ENCODE measurements at places on chromosomes 12 and 14. TPM values are rescaled to one million over a fixed set of nuclear protein-coding genes. Genes with fewer than 3 reads are reported as not detected.

The CAPZA3 gene
- total RNA-seq, result not detected

The ADAM20 gene
- total RNA-seq, result 0.40 TPM

The OR10P1 gene
- total RNA-seq, result not detected

The NRIP2 gene
- total RNA-seq, result 2.0 TPM

The CLEC9A gene
- total RNA-seq, result not detected

- no peak for DNase-seq
Measured at GRCh38 chr12:25276199-25276937, 25.6 kb upstream of the KRAS start.

DNA sequence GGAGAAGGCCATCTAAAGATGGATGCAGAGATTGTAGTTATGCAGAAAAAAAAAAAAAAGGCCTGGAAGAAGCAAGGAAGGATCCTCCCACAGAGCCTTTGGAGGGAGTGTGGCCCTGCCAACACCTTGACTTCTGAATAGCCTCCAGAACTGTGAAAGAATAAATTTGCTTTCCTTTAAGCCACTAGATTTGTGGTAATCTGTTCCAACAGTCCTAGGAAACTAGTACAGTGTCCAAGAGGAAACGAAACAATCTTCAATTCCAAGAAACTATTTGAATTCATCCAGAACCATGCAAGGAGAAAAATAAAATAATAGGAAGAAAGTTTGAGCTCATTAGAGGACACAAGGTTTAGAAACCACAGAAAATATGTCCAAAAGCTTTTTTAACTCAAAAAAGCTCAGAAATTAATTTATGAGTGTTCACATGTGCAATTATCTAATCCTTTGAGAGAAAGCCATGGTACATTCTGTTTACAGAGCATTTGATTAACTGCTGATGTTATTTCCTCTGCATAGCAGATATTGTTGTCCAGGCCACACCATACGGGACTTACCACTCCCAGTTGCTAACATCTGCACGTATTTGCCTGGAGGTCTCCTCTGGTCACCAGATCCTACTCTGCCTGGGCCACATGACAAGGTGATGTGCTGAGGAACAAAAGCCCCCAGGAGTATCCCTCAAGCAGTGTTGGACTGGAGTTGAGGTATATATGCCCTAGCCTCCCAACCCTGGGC is 30.0 kb upstream of the STAB2 start:
- DNase-seq, result peak; percentile 34

DNA sequence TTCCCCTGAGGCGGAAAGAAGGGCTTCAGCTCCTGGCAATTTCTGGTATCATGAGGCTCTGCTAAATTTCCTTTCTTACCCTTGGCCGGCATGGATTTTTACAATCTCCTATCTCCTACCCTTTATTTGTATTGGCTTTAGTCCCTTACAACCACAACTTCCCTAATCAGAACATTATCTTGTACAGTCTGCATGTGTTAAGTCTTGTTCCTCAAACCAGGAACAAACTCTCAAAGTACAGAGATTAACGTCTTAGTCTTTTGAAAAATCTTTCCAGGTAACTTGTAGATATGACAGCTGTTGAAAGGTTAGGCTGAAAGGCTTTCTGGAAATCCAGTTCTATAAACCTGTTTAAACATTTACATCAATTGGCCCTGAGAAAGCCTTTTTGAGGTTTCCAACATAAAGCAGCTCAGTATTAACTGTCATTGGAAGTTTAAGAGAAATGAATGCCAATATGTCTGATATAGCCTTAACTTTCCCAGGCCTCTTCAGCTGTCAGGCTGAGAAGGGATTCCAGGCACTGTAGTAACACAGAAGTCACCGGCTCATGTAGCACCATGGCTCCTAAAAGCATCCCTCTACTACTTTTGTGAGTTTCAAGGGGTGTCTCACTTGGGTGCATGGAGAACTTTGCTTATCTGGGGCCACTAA is 360.5 kb downstream of the FUT8 start:
- DNase-seq, result no peak

DNA sequence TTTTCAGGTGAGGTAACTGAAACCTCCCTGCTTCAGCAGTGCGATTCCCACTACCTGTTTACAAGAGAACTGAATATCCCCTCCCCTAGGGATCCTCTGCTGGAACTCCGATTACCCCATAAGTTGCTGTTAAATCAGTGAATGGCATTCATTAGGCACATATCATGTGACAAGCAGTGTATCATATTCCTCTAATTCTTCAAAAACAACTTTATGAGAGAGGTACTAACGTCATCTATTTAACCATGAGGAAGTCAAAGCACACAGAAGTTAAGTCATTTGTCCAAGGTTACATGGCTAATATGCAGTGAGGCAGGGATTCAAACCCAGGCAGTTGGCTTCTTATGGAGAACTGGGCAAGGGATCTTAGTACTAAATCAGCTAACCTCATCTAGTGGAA is 43.9 kb upstream of the PCED1B start:
- DNase-seq, result no peak

DNA sequence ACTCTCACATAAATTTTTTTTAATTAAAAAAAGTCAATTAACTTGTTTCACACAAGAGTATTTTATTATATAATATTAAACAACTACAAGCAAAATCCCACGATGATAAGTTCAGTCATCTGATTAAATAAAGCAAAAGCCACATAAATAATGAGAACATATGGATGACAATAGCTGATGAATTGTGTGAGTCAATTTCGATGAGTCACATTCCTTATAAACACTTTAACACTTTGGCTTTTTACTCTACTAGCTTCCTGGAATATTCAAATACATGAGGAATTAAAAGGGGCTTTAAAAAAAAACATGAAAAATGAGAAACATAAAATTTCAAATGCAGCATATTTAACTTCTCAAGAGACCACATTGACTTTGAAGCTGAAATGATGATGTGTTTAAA is 95.3 kb downstream of the BCAT1 start:
- no peak for DNase-seq

DNA sequence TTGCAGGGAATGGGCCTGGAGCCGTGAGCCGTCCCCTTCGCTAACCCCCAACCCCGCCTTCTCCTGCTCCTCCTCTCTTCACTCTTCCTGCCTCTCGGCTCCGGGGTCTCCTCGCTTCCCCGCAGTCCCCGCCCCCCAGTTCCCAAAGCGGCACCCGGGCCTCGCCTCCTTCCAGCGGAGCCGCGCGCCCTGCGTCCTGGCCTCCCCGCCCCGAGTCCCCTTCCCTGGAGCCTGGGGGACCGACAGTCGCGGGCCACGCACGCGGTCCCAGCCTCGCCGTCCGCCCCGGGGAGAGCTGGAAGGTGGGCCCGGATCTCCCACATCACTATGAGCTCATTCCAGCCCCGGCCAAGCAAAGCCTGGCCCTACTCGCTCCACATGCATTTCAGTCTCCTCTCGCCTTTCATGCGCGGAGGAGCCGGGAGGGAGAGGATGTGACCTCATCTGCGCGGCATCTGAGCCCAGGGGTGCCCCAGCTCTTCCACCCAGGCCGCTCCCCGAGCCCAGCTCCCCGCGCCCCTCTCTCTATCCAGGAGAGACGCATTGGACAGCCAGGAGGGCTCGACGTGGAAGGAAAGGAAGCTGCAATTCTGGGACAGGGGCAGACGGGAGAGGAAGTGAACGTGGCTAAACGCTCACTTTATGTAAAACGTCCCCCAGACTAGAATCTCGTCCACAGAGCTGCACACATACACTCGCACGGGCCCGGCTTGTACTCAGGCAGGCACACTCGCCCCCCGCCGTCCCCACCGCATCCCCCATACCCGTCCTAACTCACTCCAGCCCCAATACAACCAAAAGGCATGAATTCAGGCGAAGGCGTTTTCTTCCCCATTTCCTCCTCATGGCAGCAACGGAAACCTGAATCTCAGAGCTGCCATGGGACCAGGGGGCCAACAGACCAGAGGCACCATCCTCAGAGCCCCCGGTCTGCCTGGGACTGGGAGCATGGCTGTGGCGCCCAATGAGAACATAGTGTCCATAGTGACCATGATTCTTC is 108.7 kb upstream of the CCND2 start:
- peak; percentile 67 for DNase-seq

- no peak for DNase-seq
Measured at GRCh38 chr12:123143736-123144461, 7.0 kb downstream of the PITPNM2 start.

DNA sequence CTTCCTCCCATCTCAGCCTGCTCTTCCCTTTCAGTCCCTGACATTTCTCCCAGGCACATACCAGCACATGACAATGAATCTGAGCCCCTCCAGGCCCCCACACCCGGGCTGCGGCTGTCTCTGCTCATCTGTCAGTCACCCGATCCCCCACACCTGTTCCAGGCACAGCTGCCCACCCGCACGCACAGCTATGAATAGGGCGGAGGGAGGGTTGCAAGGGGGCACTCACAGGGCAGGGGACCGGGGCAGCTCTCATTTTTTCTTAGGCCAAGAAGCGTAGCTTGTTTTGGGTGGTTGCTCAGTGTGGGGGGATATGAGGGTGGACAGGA is 43.7 kb upstream of the TSPAN9 start:
- DNase-seq, result no peak

- DNase-seq, result peak; percentile 53
Measured at GRCh38 chr14:81275305-81276072, 54.7 kb upstream of the GTF2A1 start.

DNA sequence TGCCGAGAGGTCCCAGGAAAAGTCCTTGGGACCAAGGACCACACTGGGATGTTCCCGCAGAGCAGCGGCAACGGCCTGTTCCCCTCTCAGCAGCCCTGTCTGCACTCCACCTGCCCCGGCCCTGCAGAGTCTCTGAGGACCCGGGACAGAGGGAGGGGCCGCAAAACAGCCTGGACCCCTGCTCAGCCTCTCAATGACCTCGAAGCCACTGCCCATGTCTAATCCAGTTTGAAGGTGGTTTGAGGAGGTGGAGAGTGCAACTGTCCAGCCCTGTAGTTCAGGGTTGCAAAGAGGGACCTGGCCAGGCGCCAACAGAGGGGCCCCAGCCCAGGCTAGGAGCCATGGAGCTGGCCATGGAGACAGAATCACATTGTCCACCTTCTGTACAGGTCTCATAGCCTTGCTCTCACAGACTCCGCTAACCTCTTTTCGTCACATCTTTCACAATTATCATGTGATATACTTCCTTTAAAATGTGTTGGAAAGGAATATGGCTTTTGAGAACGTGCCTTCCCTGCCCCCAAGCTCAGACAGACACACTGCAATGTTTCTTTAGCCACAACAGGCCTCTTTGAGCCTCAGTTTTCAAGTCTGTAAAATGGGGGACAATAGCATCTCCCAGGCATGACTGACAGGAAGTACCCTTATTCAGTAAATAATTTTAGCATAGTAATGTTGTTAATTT is 49.3 kb downstream of the ACTN1 start:
- DNase-seq, result no peak

DNA sequence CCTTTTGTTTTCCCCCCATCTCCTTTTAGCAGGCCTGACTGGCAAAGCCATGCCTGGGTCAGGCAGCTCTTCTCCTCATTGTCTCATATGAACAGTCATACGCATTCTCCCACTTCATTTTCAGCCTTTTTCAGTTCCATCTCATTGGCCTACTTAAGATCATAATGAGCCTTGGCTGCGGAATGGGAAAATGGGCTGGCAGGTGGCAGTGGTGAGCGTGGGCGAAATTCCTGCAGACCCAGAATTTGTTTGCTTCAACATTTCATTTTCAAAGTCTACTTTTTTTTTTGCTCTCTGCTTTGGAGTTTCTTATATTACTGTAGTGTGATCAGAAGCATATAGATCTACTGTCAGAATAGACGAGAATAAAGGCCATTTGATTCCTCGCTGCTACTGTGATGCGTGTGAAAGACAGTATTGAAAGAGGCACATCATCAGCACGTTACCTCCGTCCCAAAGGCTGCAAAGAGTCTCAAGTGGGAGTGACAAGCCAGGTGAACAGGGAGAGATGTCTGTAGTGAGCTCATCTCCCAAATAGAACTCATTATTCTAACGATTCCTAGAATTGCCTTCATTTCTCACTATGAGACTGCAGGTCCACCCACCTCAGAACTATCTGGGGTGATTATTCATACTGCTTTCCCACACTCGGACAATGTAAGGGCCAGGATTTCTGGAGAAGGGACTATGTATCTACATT is 73.7 kb downstream of the TBK1 start:
- no peak for DNase-seq

- DNase-seq, result no peak
Measured at GRCh38 chr12:19971361-19972280, 396.7 kb upstream of the PDE3A start.

Measured in Right ventricle myocardium superior (tissue), 1 donor.